Inflammatory macrophage (primary cell): ENCODE measurements at places on chromosomes 1 and 21.
A peak's percentile ranks its signal among the peaks of the same experiment; 100 is the strongest.

GRCh38 chr1:6470132-6471085 lies 4.4 kb upstream of the TNFRSF25 start:
- DNase-seq = no peak

- no peak for DNase-seq
These were observed 251.1 kb upstream of the RAB4A start for GRCh38 chr1:229019663-229020271.

GRCh38 chr1:66480162-66480561 lies 53.8 kb upstream of the SGIP1 start:
- DNase-seq = no peak

GRCh38 chr1:153773096-153773921 lies 1.9 kb upstream of the SLC27A3 start:
- DNase-seq = peak; percentile 97

DNA sequence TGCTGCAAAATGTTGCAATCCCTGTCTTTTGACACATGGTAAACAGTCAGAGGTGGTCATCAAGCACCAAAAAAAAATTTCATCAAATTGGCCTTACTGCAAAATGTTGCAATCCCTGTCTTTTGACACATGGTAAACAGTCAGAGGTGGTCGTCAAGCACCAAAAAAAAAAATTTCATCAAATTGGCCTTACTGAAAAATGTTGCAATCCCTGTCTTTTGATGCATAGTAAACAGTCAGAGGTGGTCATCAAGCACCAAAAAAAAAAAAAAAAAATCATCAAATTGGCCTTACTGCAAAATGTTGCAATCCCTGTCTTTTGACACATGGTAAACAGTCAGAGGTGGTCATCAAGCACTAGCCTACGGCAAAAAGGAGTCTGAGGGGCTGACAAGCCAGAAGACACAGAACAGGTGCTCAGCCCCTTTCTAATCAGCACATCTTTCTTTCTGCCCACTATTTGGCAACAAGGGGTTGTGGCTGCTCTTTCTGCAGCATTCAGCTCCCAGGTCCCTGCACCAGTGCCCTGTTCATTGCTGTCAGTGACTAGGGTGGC lies 223.8 kb downstream of the KCNH1 start:
- no peak for DNase-seq

- DNase-seq = no peak
These were observed at the start of gene LCE3E for GRCh38 chr1:152566681-152567080. LCE3E (minus strand) TSS chr1:152566780; CDS start chr1:152566208, 572 bp downstream.

DNA sequence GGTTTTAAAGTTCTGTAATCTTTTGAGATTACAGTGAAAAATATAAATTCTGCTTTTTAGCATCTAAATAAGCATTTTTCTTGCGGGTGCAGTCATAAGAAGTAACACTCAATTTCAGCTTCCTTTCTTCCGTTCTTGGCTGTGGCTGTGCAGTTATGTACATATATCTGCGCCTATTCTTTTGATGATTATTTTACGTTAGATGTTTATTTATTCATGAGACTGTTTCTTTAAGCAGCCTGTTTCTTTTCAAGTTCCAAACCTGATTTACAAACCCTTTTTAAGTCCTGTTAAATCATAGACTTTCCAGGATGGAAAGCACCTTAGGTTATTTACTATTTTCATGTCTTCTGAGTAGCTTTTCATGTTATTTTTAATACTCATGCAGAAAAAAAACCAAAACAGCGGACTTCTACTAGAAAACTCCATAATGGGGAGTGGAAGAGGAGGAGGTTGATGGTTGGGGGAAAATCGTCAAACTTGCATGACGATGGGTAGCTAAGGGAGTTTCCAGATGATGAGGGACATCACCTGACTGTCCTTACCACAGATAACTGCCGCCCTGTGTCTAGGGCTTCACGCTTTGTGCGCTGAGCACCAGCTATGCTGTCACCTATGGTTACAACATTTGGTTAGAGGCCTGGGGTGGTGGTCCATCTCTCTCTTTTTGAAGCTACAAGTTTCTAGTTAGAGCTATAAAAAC lies 2.6 kb downstream of the PRDM2 start:
- DNase-seq = no peak

GRCh38 chr1:2799811-2800663 lies 1.5 kb downstream of the TTC34 start:
- no peak for DNase-seq

DNA sequence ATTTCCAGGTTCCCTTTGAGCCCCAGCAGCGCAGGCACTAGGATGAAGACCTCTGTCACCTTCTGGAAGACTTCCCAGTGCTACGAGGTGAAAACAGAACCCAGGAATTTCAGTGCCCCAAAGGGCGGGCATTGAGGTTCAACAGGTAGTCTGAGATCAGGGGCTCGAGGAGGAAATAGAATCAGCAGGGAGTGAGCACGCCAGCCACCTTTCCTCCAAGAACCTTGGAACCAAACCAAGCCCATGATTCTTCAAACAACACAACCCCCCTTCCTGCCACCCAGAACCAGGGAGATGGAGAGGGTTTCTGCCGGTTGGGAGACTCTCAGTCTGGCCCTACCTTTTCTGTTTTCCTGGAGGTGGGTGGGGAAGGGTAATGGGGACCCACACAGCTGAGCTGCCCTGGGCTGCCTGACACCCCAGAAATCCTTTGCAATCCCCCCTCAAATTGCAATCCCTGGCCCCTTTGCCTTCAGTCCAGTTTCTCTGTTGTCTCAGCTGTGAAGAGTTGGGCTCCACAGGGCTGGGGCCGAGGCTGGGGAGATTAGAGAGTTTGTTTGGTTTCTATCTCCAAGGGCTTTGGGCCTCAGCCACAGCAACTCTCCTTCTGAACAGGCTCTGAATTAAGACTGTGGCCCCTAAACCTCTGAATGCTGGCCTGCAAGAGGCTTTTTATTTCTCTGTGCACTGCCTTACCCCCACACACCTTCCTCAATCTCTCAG lies 11.9 kb downstream of the SLC41A1 start:
- DNase-seq = no peak

DNA sequence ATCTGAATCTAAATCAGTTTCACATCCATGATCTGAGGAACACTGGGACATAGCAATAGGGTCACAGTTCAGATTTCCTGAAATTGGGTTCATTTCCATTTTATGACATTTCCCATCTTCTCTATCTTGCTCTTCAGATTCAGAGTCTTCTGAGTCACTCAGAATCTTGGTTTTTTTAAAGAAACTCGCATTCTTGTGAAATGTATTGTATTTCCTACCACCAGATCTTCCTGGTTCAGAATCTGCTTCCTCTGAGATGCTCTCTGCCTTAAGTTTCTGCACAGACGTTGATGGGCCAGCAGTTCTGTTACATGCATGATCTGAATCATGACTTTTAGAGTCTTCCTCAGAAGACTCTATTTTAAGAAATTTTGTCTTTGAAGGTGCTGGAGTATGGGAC lies 15.5 kb upstream of the PSMG1 start:
- no peak for DNase-seq

DNA sequence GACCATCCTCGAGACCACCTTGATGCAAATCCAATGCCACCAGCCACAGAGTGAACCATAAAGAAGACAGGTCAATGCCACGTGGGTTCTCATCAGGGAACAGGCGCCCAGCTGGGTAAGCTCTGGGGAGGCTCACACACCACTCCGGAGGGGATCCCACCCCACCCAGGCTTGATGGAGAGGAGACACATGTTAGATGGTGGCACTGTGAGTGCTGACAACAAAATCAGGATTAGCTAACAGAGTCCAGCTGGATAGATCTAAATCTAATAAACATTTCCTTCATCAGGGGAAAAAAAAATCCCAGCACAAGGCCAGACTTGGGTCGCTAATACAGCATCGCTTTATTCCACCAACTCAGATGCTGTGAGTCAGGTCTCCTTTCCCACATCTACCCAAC lies 132.2 kb upstream of the TNR start:
- no peak for DNase-seq

DNA sequence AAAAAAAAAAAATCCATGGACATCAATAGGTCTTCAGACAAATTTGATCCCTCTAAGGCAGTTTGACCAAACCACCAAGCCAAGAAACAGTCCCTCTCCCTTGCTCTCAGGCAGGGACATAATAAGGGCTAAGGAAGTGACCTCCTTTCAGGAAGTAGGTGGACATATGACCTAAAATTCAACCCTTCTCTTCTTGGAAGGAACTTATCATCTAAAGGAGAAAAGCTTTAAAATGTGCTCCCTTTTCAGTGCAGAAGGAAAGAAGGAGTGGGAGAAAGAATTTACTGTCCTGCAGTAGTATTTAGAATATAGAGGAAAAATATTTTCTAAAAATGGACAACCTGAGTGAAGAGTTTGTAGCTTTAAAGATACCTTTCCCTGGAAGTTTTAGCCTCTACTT lies 118.1 kb downstream of the DTL start:
- peak; percentile 21 for DNase-seq

GRCh38 chr1:108051631-108052377 lies 86.8 kb upstream of the VAV3 start:
- no peak for DNase-seq

DNA sequence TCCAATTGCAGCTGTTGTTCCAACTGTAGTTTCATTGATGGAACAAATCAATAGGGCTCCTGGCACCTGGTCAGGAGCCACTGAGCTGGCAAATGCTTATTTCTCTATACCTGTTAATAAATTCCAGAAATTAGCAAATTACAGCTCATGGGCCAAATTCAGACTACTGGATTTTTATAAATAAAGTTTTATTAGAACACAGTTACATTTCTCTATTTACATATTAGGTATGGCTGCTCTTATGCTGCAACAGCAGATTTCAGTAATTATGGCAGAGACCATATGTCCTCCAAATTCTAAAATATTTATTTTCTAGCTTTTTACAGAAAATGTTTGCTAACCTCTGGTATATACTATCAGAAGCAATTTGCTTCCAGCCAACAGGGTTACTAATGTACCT lies 47.8 kb downstream of the DUSP10 start:
- no peak for DNase-seq

- no peak for DNase-seq
These were observed 88.0 kb upstream of the LRRC7 start for GRCh38 chr1:69479734-69480133.

DNA sequence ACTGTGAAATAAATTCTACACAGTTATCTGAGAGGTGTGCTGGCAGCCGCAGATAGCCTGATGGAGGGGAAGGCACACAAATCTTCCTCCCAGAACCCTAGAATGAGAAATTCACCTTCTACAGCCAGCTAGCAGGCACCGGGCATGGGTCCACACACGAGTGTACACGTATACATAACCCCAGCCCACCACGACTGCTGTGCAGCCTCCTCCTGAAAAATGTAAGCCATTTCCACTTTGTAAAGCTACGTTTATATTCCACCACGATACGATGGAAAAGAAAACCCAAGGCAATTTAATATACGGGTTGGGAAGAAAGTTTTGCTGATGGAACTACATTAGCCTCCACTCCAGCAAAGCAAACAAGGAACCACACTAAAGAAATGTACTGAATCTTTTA lies 1.8 kb downstream of the BTG3 start:
- DNase-seq = no peak

DNA sequence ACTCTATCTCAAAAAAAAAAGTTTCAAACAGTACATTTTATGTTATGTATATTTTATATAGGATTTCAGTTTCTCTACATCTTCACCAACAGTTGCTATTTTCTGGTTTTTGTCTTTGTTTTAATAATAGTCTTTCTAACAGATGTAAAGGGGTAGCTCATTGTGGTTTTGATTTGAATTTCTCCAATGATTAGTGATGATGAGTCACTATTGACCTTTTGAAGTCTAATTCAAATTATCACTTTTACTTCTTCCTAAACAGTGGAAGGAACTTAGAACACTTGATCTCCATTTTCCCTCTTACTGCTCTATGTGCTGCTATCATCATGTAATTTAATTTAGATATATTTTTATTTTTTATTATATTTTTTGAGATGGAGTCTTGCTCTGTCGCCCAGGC lies 31.7 kb upstream of the SHCBP1L start:
- no peak for DNase-seq

GRCh38 chr1:28580722-28581530 lies 11.1 kb upstream of the RAB42 start:
- DNase-seq = peak; percentile 24

GRCh38 chr1:62800825-62801306 lies 16.9 kb downstream of the ATG4C start:
- DNase-seq = peak; percentile 76

- no peak for DNase-seq
These were observed 30.3 kb downstream of the SSBP3 start for GRCh38 chr1:54375712-54376429.

DNA sequence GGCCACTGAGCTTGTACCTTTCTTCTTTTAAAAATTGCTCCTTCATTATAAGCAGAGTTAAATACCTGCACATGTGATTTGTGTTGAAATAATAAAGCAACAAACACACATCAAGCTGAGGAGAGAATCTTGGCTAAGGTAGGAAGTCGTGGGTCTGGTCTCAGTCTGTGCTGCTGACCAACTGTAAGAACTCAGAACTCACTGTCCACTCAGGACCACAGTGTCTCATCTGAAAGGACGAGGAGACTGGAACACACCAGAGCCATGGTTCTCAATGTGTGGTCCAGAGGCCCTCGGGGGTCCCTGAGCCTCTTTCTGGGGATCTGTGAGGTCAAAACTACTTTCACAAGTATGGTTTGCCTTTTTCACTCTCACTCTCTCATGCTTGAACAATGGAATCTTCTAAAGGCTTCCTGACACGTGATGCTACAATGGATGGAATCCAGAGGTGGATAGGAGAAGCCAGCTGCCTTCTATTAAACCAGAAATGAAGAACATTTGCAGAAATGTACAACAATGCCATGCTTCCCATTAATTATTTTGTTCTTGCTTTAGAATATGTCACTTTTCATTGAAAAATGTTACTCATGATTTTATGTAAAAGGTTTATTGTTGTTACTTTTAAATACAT lies 17.3 kb upstream of the ETS2 start:
- no peak for DNase-seq

DNA sequence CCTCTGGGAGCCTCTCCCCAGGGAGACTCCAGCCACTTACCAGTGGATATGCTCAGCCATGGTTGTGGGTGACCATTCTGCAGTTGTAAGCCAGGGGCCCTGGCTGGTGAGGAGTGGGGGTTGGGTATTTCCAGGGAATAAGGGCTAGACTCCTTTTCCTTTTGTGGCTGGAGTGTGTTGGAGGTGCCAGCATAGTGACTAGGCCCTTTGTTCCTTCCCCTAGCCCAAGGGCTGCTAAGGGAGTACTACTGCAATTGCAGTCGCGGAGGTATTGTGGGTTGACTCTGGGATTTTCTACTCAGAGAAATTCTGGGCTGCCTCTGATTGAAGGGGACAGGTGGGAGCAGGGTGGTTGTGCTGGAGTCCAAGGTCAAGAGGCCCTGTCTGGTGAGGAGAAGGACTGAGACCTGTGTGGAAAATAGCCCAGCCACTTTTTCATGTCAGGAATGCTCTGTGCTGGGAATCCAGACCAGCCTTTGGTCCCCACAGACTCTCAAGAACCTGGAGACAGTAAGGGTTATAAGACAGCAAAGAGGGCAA lies 43.1 kb downstream of the MROH9 start:
- DNase-seq = no peak

- no peak for DNase-seq
These were observed 19.4 kb downstream of the EXTL2 start for GRCh38 chr1:100875228-100875627.

DNA sequence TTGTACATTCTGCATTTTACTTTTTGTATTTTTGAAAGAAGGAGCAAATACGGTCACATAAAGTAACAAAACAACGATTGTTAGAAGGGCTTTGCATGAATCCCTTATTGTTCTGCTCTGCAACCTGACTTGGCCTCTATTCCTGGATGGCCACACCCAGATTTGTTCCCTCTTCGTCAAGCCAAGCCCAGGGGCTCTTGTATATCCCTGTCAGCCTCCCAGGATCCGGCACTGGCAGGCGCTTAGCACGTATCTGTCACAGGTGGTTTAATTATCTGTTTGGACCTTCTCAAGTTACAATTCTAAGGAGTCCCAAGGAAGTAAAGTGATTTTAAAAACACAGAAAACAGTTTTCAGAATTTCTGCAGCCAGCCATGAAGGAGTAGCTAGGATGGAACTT lies 28.0 kb downstream of the CRYAA start:
- DNase-seq = no peak
